ENCODE measurements at places on chromosomes 11 and 22.

DNA sequence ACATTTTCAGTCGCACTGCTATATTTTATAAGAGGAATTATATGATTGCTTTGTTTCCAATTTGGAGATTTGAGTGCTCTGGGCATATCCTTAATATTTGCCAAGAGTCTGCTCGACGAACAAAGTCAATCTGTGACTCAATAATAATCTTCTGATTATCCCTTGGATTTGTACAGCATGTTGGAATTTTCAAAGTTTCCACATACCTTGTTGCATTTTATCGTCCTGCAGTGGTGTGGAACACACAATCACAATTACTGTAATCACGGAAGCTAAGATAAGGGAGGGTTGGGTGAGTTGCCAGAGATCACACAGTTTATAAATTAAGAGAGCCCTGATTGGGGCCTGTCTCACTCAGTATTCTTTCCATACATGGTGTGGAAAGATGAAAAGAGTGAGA is 189.3 kb downstream of the GUCY1A2 start:
- DNase-seq, result no peak

DNA sequence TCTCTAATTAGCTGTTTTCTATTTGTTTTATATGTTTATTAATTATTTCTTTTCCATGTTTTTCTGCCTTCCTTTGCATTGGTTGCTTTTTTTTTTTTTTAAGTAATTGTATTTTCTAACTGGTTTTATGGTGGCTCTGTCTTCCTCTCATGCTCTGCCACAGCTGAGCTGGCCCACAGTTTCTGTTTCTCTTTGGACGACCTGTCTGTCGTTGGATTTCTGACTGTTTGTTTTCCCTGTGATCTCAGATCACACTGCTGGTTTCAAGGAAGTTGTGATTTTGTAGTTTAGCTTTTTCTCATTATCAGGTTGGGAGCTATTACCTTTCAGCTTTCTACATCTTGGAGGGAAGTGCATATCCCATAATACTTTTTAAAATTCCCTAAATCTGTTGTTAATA is 15.9 kb upstream of the OR6M1 start:
- DNase-seq, result no peak

- no peak for DNase-seq
Measured at GRCh38 chr22:28969401-28970168, 86.2 kb downstream of the ZNRF3 start.

- DNase-seq, result no peak
Measured at GRCh38 chr11:69443138-69443967, 38.1 kb upstream of the LINC01488 start.

DNA sequence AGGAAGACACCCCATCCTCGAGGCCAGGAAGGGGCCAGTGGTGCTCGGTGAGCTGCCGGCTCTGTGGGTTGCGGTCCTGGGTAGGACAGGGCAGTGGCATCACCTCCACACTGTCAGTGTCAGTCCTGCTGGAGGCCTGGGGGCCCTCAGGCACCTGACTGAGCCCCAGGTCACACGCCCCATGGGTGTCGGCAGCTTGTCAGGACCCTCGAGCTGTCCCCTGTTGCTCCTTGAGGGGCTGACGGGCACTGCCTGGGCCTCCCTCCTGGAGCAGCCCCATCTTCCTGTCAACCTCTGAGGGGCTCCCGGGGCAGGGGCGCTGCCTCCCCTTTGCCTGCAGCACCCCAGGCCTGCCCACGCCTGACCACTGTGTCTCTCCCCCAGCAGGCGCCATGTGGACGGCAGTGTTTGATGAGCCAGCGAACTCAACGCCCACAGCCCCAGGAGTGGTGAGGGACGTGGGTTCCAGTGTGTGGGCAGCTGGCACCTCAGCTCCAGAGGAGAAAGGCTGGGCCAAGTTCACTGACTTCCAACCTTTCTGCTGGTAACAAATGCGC is 35.4 kb downstream of the SBF1 start:
- DNase-seq, result no peak
